ENCODE measurements at places on chromosomes 2 and 18.

DNA sequence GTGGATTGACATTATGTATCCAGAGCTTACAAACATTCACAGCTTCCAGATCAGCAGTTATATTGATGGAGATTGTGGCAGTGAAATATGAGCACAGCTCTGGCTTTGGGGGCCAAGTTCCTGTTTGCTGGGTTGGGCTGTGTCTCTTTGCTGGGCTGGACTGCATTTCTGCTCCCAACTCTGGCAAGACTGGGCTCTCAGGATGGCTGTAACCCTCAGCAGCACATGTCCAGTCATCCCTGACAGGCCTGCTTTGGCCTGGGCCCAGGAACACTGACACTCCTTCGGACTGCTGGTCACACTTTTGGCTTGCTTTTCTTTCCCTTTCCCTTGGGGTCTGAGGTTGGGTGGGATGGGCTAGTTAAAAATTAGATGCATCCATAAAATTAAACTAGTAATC is 17.9 kb upstream of the VPS4B start:
- no peak for DNase-seq

- DNase-seq = no peak
These were observed 208.6 kb upstream of the HAAO start for GRCh38 chr2:43001055-43001378.

GRCh38 chr2:226849349-226849748 is 13.5 kb downstream of the RHBDD1 start:
- no peak for DNase-seq

- no peak for DNase-seq
These were observed 1.5 kb upstream of the NR4A2 start for GRCh38 chr2:156333951-156334495.

GRCh38 chr2:48886919-48887318 is 131.4 kb upstream of the LHCGR start:
- DNase-seq = no peak
